ENCODE measurements at places on chromosomes 16 and 17. TPM values are rescaled to one million over a fixed set of nuclear protein-coding genes. Genes with fewer than 3 reads are reported as not detected.

Gene TBC1D26
- total RNA-seq, result not detected

Gene NUBP2
- 44.9 TPM for total RNA-seq

Gene TMEM92
- not detected for total RNA-seq

Gene CCL8
- not detected for total RNA-seq

Gene SOST
- total RNA-seq, result not detected

Gene DHRS7C
- not detected for total RNA-seq

Gene RHBDL1
- 5.7 TPM for total RNA-seq

Gene TPPP3
- 0.29 TPM for total RNA-seq

Gene TMEM114
- total RNA-seq, result not detected

DNA sequence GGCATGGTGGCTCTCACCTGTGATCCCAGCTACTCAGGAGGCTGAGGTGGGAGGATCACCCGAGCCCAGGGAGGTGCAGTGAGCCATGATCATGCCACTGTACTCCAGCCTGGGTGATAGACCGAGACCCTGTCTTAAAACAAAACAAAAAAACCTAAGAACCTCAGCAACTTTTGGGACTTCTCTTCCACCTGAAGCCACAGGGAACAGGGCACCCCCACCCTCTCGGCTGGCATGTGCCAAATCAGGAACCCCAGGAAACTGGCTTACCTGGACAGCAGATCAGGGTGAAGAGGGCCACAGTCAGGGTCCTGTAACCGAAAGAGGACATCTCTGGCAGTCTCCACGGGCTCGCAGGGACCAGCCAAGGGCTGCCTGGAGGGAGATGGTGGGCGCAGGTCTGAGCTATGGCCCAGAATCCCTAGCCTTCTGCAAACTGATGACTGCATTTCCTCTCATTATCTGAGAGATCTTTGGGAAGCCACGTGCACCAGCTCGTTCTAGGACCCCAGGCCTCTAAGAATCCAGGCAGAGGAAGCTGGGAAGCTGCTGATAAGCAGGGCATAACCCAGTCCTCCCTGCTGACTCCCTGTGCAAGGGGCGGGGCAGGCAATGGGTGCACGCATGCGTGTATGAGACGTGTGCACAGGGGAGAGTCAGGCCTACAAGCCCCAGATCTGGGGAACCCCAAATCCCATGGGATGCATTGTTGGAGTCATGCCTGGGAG, 8.4 kb downstream of the PRR29 start:
- DNase-seq, result no peak
- peak overlapping the region; percentile 92 for H3K27ac ChIP-seq
- H3K4me3 ChIP-seq, result no peak overlapping the region
- no peaks in the 10 kb centered on the region for H3K27me3 ChIP-seq
- peaks cover 3% of the 10 kb centered on the region for H3K36me3 ChIP-seq

DNA sequence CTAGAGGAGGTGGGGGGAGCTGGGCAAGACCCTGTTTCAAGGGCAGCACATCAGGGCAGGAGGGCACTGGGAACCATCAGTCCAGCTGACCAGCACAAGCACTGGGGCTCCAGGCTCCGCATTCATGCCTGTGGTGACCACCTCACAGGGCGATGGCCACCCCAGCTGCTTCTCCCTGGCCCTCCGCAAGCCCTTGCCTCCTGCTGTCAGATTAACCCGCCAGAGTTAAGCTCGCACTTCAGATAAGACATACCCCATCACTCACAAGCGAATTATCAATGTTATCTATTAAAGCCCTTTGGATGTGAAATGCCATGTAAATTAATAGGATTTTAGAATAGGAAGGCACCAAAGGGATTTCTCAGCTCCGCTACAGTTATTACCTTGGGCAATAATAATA, 105.0 kb downstream of the CCDC182 start:
- H3K4me3 ChIP-seq, result no peak overlapping the region
- H3K4me1 ChIP-seq, result peaks cover 15% of the 10 kb centered on the region
- no peak for DNase-seq
- no peaks in the 10 kb centered on the region for H3K27me3 ChIP-seq
- H3K36me3 ChIP-seq, result peaks cover 5% of the 10 kb centered on the region

DNA sequence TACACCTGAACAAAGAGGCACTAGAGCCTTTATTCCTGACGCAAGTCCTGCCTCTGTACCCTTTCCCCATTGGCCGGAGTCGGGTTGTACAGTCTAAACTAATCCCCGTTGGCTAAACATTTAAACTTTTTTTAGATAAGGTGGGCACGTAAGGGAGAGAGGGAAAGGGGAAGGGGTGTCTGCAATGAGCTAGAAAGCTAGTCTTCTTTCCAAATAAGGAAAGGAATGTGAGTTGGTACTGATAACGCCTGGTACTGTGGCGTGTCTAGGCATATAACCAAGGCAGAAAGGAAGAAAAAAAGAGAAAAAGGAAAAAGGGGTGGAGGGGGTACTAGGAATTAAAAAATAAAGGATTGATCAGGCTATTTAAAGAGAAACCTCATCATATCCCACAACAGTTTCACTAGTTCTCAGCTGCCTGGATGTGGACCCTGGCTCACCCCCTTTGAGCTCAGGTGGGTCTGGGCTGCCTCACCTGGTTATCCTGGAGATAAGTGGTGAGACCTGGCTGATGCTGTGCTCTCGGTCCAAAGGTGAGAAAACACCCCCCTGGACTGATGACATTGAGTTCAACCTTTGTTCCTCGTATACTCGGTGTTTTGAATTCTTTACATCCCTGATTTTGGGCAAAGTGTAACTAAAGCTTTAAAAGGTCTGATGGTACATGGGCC, 90.9 kb upstream of the EEF2KMT start:
- H3K4me1 ChIP-seq, result no peaks in the 10 kb centered on the region
- no peak overlapping the region for H3K4me3 ChIP-seq
- H3K27ac ChIP-seq, result no peak overlapping the region

DNA sequence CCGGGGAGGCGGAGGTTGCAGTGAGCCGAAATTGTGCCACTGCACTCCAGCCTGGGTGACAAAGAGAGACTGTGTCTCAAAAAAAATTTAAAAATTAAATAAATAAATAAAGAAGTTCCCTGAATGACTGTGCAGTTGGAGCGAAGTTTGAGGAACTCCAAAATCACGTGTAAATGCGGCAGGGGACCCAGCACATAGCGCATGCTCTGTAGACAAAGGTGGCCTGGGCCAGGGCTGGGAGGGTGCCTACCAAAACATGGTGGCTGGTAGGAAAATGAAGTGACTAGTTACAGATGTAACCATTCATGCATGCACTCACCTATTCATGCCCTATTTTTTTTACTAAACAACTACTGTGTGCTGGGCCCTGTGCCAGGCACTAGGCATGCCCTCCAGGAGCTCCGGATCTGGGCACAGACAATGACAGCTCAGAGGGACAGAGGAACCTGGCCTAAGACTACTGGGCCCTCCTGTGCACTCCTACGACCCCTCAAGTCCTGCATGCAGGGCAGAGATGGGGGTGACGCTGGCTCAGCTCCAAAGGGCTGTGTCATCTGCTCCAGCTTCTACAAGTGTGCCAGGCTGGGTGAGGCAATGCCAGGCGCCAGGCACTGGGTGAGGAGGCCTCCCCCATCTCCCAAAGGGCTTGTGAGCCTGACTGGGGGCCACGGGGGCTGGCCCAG, 65.3 kb downstream of the RMI2 start:
- H3K4me3 ChIP-seq, result no peak overlapping the region
- DNase-seq, result no peak
- H3K4me1 ChIP-seq, result peaks cover 10% of the 10 kb centered on the region

GRCh38 chr17:4422864-4423263, 10.9 kb upstream of the SPNS3 start:
- H3K4me1 ChIP-seq, result no peaks in the 10 kb centered on the region
- H3K4me3 ChIP-seq, result no peak overlapping the region
- H3K36me3 ChIP-seq, result no peaks in the 10 kb centered on the region
- no peaks in the 10 kb centered on the region for H3K27me3 ChIP-seq
- H3K27ac ChIP-seq, result no peak overlapping the region

GRCh38 chr17:38604479-38605403, 1.0 kb downstream of the SRCIN1 start:
- no peak overlapping the region for H3K27ac ChIP-seq
- H3K4me3 ChIP-seq, result peak overlapping the region; percentile 81
- H3K27me3 ChIP-seq, result peaks cover 67% of the 10 kb centered on the region
- H3K36me3 ChIP-seq, result peaks cover 6% of the 10 kb centered on the region

DNA sequence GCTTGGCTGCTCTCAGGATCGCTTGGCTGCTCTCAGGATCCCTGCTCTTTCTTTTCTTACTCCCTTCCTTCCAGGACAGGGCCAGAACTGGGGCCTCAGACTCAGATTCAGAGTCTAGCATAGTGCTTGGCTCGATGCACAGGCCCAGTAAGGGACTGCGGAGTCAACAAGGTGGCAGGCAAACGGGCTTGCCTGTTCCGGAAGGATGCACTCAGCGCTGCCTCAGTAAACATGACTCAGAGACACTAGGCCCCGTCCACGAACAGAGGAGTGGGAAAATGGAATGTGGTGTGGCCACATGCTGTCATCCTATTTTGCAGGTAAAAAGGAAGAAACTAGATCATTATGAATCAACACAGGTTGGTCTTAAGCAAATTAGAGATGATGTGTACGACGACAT, 9.8 kb downstream of the SPHK1 start:
- DNase-seq, result no peak
- H3K27ac ChIP-seq, result no peak overlapping the region
- H3K4me3 ChIP-seq, result no peak overlapping the region
- H3K36me3 ChIP-seq, result peaks cover 5% of the 10 kb centered on the region
- H3K4me1 ChIP-seq, result peaks cover 2% of the 10 kb centered on the region

DNA sequence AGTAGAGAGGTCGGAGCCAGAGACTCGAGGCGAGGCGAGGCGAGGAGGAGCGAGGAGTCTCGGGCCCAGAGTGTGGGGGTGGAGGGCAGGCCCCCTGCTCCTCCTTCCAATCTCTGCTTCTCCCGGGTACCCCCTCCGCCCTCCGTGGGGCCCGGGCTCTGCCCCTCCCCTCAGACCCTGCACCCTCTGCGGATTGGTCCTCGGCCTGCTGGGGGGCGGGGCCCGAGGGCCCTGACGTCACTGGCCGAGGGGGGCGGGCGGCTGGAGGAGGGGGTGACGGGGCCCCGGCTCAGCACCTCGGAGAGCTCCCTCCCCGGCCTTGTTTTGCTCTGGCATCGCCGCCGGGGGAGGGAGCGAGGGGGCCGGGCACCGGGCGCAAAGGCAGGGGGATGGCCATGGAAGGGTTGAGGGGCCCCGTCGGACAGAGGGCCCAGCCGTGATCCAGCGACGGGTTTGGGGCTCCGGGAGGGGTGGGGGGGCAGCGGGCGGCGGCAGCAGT, at the start of gene RUNDC3A:
Gene RUNDC3A (plus strand): TSS at position 282 of the 499 bp plus-strand sequence. CDS start 232 bp downstream, outside the sequence.
- peaks cover 9% of the 10 kb centered on the region for H3K4me1 ChIP-seq
- H3K27ac ChIP-seq, result no peak within 1 kb of the TSS
- peak; percentile 88 for DNase-seq
- peak within 1 kb of the TSS; percentile 74 for H3K4me3 ChIP-seq
- H3K27me3 ChIP-seq, result peaks cover 37% of the 10 kb centered on the region

DNA sequence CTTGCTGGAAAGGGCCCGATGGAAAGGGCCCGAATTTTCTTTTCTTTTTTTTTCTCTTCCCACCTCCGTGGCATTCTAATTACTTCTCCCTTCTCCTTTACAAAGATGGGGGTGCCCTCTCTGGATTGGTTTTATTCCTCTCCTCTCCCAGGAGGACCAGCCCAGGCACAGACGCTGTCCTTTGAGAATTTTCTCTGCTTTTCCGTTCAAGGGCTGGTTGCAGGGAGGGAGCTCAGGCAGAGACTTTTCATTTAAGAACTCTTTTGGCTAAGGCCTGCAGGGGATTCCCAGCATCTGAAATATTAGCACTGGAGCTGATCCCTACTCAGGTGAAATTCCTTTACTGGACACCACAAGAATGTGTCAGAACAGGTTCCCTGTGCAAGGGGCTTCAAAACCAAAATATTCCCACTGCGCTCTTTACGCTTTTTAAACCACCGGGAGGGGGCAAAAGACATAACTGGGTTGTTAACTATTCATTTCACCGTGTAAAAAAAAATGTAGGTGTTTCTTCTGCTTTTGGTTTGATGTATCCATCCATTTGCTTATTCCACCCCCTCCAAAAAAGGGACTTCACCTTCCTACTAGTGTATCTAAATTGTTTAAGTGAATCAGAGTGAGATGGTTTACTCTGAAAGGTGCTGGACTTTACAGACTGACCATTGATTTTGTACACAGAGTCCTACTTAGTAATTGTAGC, 1.4 kb downstream of the NFAT5 start:
- peak overlapping the region; percentile 99 for H3K27ac ChIP-seq
- no peaks in the 10 kb centered on the region for H3K27me3 ChIP-seq
- H3K4me3 ChIP-seq, result peak overlapping the region; percentile 100
- peaks cover 35% of the 10 kb centered on the region for H3K4me1 ChIP-seq
- peaks cover 4% of the 10 kb centered on the region for H3K36me3 ChIP-seq

DNA sequence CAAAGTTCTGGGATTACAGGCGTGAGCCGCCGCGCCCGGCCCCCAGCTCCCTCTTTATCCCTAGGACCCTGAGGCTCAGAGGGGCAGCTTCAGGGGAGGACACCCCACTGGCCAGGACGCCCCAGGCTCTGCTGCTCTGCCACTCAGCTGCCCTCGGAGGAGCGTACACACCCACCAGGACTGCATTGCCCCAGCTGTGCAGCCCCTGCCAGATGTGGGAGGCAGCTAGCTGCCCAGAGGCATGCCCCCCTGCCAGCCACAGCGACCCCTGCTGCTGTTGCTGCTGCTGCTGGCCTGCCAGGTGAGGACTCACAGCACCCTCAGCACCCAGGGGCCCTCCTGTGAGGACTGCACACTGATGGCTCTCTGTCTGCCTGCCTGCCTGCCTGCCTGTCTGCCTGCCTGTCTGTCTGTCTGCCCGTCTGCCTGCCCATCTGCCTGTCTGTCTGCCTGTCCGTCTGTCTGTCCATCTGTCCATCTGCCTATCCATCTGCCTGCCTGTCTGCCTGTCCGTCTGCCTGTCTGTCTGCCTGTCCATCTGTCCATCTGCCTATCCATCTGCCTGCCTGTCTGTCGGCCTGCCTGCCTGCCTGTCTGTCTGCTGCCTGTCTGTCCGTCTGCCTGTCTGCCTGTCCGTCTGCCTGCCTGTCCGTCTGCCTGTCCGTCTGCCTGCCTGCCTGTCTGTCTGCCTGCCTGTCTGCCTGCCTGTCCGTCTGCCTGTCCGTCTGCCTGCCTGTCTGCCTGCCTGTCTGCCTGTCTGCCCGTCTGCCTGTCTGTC, 5.0 kb downstream of the GCGR start:
- no peaks in the 10 kb centered on the region for H3K4me1 ChIP-seq
- no peak overlapping the region for H3K4me3 ChIP-seq
- no peak for DNase-seq
- H3K27ac ChIP-seq, result no peak overlapping the region

- no peaks in the 10 kb centered on the region for H3K27me3 ChIP-seq
- no peak for DNase-seq
- H3K4me1 ChIP-seq, result peaks cover 3% of the 10 kb centered on the region
- H3K4me3 ChIP-seq, result no peak overlapping the region
These were observed 89.2 kb downstream of the ABR start for GRCh38 chr17:1090465-1091189.

GRCh38 chr17:41049110-41049509, 2.0 kb upstream of the KRTAP2-1 start:
- DNase-seq, result no peak
- no peaks in the 10 kb centered on the region for H3K36me3 ChIP-seq
- no peak overlapping the region for H3K4me3 ChIP-seq
- no peak overlapping the region for H3K27ac ChIP-seq
- H3K27me3 ChIP-seq, result peaks cover 48% of the 10 kb centered on the region

GRCh38 chr16:89248196-89248982, 30.9 kb downstream of the ZNF778 start:
- H3K27me3 ChIP-seq, result no peaks in the 10 kb centered on the region
- peak overlapping the region; percentile 80 for H3K4me3 ChIP-seq
- H3K27ac ChIP-seq, result no peak overlapping the region
- no peaks in the 10 kb centered on the region for H3K36me3 ChIP-seq
- no peaks in the 10 kb centered on the region for H3K4me1 ChIP-seq

GRCh38 chr17:12104831-12105230, 84.2 kb downstream of the MAP2K4 start:
- H3K4me3 ChIP-seq, result no peak overlapping the region
- H3K27ac ChIP-seq, result no peak overlapping the region
- no peak for DNase-seq
- peaks cover 12% of the 10 kb centered on the region for H3K4me1 ChIP-seq

Measured in T-helper 17 cell (primary cell).